ENCODE measurements at places on chromosomes 2 and 18. TPM values are rescaled to one million over a fixed set of nuclear protein-coding genes. Genes with fewer than 3 reads are reported as not detected.

DNA sequence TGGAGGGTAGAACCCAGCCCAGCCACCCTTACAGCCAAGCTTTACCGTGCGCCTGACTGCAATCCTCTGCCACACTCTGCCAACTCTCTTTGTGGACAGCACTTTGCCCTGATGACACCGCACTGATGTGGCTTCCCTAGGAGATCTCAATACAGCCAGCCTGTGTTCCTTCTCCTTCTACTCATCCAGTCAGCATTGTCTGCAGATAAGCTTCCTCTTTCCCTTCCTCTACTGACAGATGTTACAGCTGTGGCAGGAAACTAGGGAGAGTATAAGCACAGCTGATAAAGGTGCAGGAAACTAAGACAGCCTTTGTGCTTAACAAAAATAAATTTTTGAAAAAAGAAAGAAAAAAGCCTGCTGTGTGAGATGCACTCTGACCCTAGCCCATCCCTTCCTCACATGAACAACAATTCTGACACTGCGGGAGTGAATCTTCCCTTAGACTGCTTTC is 25.0 kb downstream of the CEP68 start:
- H3K4me1 ChIP-seq: peaks cover 22% of the 10 kb centered on the region
- H3K4me3 ChIP-seq: no peak overlapping the region
- DNase-seq: no peak
- H3K27ac ChIP-seq: peak overlapping the region; percentile 14
- no peaks in the 10 kb centered on the region for H3K27me3 ChIP-seq
- peaks cover 56% of the 10 kb centered on the region for H3K36me3 ChIP-seq

GRCh38 chr18:66582211-66582610 is 21.7 kb downstream of the CDH19 start:
- H3K36me3 ChIP-seq: no peaks in the 10 kb centered on the region
- DNase-seq: no peak
- H3K4me3 ChIP-seq: no peak overlapping the region
- H3K27ac ChIP-seq: no peak overlapping the region
- H3K27me3 ChIP-seq: no peaks in the 10 kb centered on the region
- H3K4me1 ChIP-seq: no peaks in the 10 kb centered on the region

GRCh38 chr18:34121200-34121721 is 103.5 kb downstream of the NOL4 start:
- DNase-seq: no peak
- no peaks in the 10 kb centered on the region for H3K27me3 ChIP-seq
- no peak overlapping the region for H3K27ac ChIP-seq
- H3K4me1 ChIP-seq: no peaks in the 10 kb centered on the region
- no peak overlapping the region for H3K4me3 ChIP-seq
- no peaks in the 10 kb centered on the region for H3K36me3 ChIP-seq

DNA sequence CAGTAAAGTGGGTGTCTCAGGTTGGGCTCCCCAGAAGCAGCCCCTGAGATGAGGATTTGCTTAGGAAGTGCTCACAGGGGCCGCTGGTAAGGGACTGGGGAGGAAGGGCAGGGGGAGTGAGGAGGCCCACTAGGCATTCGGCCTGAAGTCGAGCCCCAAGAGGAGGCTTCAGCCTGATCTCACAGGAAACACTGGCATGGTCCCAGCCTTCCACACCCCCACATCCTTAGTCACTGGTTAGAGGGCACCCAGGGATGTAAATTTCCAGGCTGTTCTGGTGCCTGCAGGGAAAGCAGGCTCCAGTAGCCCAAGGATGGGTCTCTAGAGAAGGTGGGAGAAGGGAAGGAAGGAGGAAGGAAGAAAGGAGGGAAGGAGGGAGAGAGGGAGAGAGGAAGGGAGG is 22.4 kb upstream of the KCNK3 start:
- DNase-seq: no peak
- H3K27ac ChIP-seq: no peak overlapping the region
- H3K36me3 ChIP-seq: no peaks in the 10 kb centered on the region
- H3K4me1 ChIP-seq: no peaks in the 10 kb centered on the region

DNA sequence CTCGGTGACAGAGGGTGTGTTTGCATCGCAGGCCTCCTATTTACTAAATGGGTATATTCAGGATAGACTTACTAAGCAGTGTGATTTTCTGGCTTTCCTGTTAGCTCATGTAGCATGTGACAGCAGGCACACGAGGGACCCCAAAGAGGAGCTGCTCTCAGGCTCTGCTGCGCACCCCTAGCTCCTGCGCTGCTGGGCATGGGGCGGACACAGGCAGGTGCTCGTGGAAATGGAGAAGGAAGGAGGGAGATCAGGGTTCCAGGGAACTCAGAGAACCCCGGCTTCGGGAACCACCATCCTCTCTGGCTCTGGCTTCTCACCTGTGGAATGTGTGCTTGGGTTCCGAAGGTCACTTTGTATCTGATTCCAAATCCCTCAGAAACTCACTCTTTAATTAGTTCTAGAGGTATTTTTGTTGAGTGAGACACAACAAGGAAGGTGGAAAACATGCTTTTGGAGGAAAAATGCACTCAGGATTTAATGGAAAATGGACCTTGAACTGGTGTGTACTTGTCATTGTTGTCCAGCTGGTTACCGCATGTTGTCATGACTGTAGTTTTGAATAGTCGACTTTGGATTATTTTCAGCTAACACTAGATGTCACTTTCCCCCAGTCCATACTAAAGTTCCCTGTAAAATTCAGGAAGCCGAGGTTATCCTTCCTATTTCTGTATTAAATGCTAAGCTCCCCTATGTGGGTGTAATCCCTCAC is 3.5 kb downstream of the SNTG2 start:
- DNase-seq: no peak
- H3K27ac ChIP-seq: no peak overlapping the region

GRCh38 chr2:98026927-98027522 is 31.3 kb upstream of the TMEM131 start:
- no peak for DNase-seq
- peaks cover 33% of the 10 kb centered on the region for H3K4me1 ChIP-seq
- no peak overlapping the region for H3K27ac ChIP-seq
- no peaks in the 10 kb centered on the region for H3K36me3 ChIP-seq
- no peaks in the 10 kb centered on the region for H3K27me3 ChIP-seq

- peak; percentile 58 for DNase-seq
- no peaks in the 10 kb centered on the region for H3K27me3 ChIP-seq
- H3K27ac ChIP-seq: no peak overlapping the region
- no peaks in the 10 kb centered on the region for H3K36me3 ChIP-seq
- H3K4me3 ChIP-seq: no peak overlapping the region
- H3K4me1 ChIP-seq: no peaks in the 10 kb centered on the region
Measured at GRCh38 chr2:176494949-176495353, 225.7 kb downstream of the MTX2 start.

DNA sequence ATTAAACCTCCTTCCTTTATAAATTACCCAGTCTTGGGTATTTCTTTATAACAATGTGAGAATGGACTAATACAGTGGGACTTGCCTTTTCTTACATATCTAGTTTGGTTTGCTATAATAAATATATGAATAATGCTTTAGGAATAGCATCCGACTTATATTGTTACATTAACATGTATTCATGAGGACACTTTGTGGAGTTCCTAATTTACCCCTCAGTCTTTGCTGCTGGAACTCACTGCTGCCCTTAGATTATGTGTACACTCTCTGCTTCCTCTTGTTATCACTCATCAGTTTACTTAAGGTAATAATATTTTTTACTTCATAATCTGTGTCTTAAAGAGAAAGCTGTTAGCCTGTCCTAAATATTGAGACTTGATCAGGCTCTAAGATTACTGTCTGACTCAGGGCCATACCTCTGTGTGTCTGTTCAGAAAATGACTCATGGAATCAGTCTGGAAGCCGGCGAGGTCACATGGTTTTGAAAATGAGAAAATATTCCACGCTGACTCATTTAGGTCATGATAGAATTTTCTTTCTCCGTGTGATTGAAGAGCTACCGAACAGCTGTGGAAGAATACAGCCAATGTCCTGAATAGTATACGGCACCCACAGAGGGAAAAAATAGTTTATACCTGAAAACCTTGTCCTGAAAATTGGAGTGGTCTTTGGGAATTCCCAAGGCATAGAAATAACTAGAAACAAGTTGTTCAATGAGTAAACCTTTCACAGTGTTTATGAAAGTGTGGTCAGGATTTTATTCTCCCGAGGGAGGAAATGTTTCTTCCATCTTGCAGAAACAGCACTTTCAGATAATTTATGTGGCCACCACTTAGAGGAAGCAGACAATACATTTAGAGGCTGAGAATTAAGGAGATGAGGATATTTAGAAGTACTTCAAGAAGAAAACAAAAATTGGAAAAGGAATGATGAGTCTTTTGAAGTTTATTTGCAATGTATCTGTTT is 156.4 kb downstream of the DSEL start:
- no peaks in the 10 kb centered on the region for H3K4me1 ChIP-seq
- H3K36me3 ChIP-seq: no peaks in the 10 kb centered on the region
- H3K27ac ChIP-seq: peak overlapping the region; percentile 59
- peak overlapping the region; percentile 39 for H3K4me3 ChIP-seq

- no peaks in the 10 kb centered on the region for H3K36me3 ChIP-seq
- H3K27me3 ChIP-seq: no peaks in the 10 kb centered on the region
- peaks cover 15% of the 10 kb centered on the region for H3K4me1 ChIP-seq
- H3K4me3 ChIP-seq: no peak overlapping the region
Measured at GRCh38 chr18:76979906-76980305, 152.7 kb downstream of the MBP start.

DNA sequence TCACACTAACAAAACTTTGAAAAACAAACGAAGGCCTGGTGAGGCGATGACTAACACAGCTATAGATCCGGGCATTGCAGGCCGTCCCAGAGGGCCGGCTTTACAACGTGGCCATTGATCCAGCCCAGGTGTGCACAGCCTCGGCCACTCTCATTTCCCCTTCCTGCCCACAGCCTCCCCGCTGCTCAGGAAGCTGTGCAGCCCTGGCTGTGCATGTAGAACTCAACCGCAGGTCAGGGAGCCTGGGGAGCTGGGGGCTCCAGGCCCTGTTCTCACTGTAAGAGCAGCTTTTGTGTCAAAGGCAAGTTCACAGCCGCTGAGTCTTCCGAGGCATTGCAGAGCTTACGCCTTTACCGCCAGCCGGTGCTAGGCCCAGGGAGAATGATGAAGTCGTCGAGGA is 87.2 kb downstream of the LONRF2 start:
- H3K4me1 ChIP-seq: no peaks in the 10 kb centered on the region
- no peak overlapping the region for H3K27ac ChIP-seq

GRCh38 chr2:13652531-13653313 is 936.0 kb downstream of the TRIB2 start:
- no peaks in the 10 kb centered on the region for H3K36me3 ChIP-seq
- no peaks in the 10 kb centered on the region for H3K4me1 ChIP-seq
- no peak for DNase-seq
- no peak overlapping the region for H3K4me3 ChIP-seq

- no peaks in the 10 kb centered on the region for H3K36me3 ChIP-seq
- DNase-seq: no peak
- H3K27ac ChIP-seq: no peak overlapping the region
- no peaks in the 10 kb centered on the region for H3K27me3 ChIP-seq
Measured at GRCh38 chr2:188403676-188404075, 112.0 kb downstream of the GULP1 start.

- H3K36me3 ChIP-seq: no peaks in the 10 kb centered on the region
- no peaks in the 10 kb centered on the region for H3K27me3 ChIP-seq
- H3K4me1 ChIP-seq: no peaks in the 10 kb centered on the region
- no peak for DNase-seq
Measured at GRCh38 chr2:168426861-168427260, 29.2 kb upstream of the CERS6 start.

GRCh38 chr2:25173719-25174118 is 5.3 kb upstream of the POMC start:
- H3K36me3 ChIP-seq: no peaks in the 10 kb centered on the region
- peaks cover 5% of the 10 kb centered on the region for H3K27me3 ChIP-seq

- H3K36me3 ChIP-seq: peaks cover 10% of the 10 kb centered on the region
- no peak overlapping the region for H3K4me3 ChIP-seq
- no peaks in the 10 kb centered on the region for H3K27me3 ChIP-seq
- H3K4me1 ChIP-seq: no peaks in the 10 kb centered on the region
Measured at GRCh38 chr18:54382076-54382475, 24.4 kb downstream of the C18orf54 start.

- H3K4me3 ChIP-seq: no peak overlapping the region
- no peak for DNase-seq
- H3K4me1 ChIP-seq: no peaks in the 10 kb centered on the region
Measured at GRCh38 chr2:145623136-145623535, 1103.2 kb upstream of the ZEB2 start.

DNA sequence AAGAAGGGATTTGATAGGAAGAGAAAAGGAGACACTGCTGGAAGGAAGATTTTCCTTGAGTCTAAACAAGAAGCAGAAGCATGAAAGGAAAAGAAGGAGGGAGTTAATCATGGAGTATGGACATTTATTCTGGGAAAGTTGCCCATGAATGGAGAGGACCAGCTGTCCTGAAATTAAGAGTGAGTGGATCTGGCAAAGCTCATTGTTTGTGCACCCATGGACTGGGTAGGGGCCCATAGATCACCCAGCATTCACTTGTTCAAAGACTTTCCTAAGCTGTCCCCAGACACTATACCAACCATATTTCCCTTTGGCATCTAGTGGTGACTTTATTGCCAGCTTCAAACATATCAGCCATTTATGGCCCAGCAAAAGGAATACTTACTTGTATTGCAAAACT is 422.7 kb downstream of the FBXO15 start:
- no peaks in the 10 kb centered on the region for H3K36me3 ChIP-seq
- H3K4me3 ChIP-seq: no peak overlapping the region
- no peak for DNase-seq
- no peaks in the 10 kb centered on the region for H3K4me1 ChIP-seq
- no peak overlapping the region for H3K27ac ChIP-seq
- no peaks in the 10 kb centered on the region for H3K27me3 ChIP-seq

DNA sequence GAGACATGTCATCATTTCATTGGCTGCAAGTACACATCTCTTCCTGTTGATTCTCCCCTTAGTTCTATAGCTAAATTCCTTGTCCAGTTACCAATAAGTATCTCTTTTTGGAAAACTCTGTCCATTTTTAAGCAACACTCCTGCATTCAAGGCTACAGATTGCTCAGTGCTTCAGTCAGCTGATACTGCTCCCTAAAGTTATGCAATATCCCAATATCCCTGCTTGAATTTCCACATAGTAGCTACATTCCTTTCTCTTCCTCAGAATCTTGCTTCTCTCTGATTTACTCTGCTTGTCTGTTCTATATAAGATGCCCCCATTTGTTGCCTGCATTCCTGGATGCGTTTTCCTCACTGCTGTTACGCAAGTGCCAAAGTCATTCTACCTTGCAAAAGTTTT is 109.8 kb downstream of the PARD3B start:
- H3K27me3 ChIP-seq: no peaks in the 10 kb centered on the region
- H3K36me3 ChIP-seq: no peaks in the 10 kb centered on the region
- no peak for DNase-seq

The SANBR gene
- 7.0 TPM for polyA plus RNA-seq

The CCDC74B gene
- 0.55 TPM for polyA plus RNA-seq

The IL1RN gene
- polyA plus RNA-seq: 0.60 TPM

The CD8B2 gene
- polyA plus RNA-seq: not detected

The CACNB4 gene
- polyA plus RNA-seq: 0.03 TPM

The SLC5A7 gene
- polyA plus RNA-seq: not detected

The SGPP2 gene
- polyA plus RNA-seq: 1.6 TPM

The IL36A gene
- not detected for polyA plus RNA-seq

The HNMT gene
- polyA plus RNA-seq: 4.5 TPM

The DNAH6 gene
- 0.06 TPM for polyA plus RNA-seq

The ATP9B gene
- polyA plus RNA-seq: 7.4 TPM

The UGT1A4 gene
- polyA plus RNA-seq: not detected
